Epithelial cell of proximal tubule (primary cell): ENCODE measurements at places on chromosomes 5 and 9. TPM values are rescaled to one million over a fixed set of nuclear protein-coding genes. Genes with fewer than 3 reads are reported as not detected.
A peak's percentile ranks its signal among the peaks of the same experiment; 100 is the strongest.

- no peak for DNase-seq
Observed at GRCh38 chr5:136285096-136285855, 80.1 kb downstream of the TRPC7 start.

DNA sequence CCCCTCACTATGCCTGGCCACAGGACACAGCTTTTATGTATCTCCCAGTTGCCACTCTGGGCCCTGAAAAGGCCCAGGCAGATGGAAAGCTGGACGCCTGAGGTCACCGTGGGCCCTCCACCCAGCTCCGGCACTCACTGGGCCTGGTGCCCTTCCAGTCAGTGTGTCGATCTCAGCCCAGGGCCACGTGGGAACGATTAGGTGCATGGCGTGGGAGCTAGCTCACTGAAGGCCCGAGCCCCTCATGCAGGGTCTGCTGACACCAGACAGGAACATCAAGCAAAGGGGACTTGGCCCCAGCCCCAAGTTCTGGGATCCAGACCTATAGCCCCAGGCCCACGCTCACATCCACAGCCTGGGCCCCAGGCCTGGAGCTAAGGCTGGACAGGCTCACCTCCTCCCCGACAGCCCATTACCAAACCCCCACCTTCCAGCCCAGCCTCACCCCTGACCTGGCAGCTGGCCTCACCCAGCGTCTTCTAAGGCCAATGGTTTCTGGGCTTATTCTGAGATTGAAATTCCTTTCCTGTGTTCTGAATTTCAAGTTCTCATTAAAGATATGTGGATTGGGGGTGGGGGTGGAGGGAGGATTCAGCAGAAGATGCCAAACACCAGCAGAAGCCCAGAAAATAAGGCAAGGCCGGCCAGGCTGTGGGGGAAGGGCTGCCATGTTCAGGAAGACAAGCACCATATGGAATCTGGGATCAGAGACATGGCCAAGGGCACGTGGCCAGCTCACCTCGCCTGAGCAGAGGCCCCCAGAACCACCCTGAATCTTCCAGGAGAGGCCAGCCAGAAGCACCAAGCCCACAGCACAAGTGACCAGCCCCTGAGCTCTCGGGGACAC, 74.5 kb downstream of the ADAMTS2 start:
- no peak for DNase-seq

- DNase-seq = no peak
Observed at GRCh38 chr5:999032-999501, 9.5 kb upstream of the NKD2 start.

- DNase-seq = no peak
Observed at GRCh38 chr5:150587016-150587415, 53.4 kb upstream of the SYNPO start.

DNA sequence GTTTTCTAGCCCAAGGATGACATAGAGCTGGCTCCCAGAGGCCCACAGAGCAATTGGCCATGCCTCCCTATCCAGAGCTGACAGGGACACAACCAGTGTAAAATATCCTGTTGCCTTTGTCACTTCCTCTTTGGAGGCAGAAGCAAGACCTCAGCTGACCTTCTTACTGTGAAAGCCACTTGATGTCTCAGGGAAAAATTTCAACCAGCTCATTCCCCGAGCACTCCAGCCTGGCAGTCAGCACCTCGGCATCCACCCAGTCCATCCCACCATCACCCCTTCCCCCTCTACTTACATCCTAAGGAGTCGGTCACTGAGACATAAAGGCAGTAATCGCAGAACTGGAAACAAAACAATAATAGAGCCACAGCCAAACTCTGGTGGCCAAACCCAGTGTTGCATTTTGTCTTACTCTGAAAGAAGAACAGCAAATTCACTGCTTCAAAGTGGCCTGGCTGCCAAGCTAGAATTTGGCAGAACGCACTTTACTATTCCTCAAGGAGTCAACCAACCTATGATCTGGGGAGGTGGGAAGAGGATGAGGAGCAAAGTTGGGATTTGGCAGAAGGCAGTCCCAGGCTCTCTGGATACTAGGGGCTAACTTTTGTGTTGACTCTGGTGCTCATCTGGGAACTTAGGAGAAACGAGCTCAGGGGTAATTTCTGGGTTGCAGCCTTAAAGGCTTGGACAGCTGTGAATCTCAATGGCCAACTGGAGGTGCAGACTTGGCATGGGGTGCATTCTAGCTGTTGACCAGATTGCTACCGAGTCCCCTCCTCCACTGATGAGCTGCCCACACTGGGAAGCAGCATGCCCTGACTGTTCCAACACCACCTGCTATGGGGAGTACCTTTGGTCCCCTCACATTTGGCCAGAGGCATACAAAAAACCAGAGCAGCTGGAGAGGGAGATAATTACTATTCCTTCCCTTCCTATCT, 13.6 kb downstream of the NIPAL4 start:
- no peak for DNase-seq

DNA sequence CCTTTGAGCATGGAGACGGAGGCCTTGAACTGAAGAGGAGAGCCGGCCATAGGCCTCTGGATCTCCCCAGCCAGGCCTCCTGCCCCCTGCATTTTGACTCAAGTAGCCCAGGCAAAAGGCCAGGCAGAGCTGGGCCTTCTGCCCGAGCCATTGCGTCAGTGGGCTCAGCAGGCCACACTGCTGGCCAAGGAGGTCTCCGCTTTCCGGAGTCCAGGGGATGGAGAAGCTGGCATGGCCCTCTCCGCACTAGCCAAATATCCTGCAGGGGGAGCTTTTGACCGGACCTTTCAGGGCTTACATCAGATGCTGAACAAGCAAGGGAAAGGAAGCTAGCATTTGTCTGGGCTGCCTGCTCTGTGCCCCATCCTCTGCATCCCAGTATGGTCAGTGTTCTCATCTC, 386.8 kb downstream of the TRIM36 start:
- no peak for DNase-seq

- no peak for DNase-seq
Observed at GRCh38 chr9:21624675-21625644, 142.8 kb upstream of the IFNE start.

- DNase-seq = no peak
Observed at GRCh38 chr5:115391780-115392179, 95.3 kb upstream of the CCDC112 start.

DNA sequence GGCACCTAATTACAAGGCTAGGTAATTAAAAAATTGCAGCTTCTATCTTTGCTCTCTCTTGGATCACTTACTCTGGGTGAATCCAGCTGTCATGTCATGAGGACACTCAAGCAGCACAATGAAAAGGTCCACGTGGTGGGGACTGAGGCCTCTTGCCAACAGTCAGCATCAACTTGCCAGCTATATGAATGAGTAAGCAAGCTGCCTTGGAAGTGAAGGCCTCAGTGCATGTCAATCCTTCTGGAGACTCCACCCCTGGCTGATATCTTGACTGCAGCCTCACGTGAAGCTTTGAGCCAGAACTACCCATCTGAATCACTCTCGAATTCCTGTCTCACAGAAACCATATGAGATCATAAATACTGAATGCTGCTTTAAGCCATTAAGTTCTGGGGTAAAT, 140.5 kb downstream of the SNX18 start:
- DNase-seq = peak; percentile 33

- no peak for DNase-seq
Observed at GRCh38 chr9:137552022-137552768, 516 bp downstream of the MRPL41 start.

- DNase-seq = no peak
Observed at GRCh38 chr5:102754767-102755431, at the start of gene PAM. Gene PAM (plus strand): TSS chr5:102755305. CDS start chr5:102866196, 110,891 bp downstream.

FRMPD1 gene
- total RNA-seq = under 0.01 TPM in 1 of 2 replicates, not detected in the other

SPINK4 gene
- total RNA-seq = not detected in 2 replicates
